ENCODE measurements at places on chromosomes 6 and 20.

- no peak for DNase-seq
Measured at GRCh38 chr6:136979206-136979605, 57.1 kb downstream of the SLC35D3 start.

- no peak for DNase-seq
Measured at GRCh38 chr20:25252686-25253421, 5.0 kb downstream of the PYGB start.

GRCh38 chr6:169365567-169366257 is 112.1 kb upstream of the THBS2 start:
- no peak for DNase-seq

GRCh38 chr6:169571123-169571962 is 130.5 kb downstream of the WDR27 start:
- DNase-seq: no peak

DNA sequence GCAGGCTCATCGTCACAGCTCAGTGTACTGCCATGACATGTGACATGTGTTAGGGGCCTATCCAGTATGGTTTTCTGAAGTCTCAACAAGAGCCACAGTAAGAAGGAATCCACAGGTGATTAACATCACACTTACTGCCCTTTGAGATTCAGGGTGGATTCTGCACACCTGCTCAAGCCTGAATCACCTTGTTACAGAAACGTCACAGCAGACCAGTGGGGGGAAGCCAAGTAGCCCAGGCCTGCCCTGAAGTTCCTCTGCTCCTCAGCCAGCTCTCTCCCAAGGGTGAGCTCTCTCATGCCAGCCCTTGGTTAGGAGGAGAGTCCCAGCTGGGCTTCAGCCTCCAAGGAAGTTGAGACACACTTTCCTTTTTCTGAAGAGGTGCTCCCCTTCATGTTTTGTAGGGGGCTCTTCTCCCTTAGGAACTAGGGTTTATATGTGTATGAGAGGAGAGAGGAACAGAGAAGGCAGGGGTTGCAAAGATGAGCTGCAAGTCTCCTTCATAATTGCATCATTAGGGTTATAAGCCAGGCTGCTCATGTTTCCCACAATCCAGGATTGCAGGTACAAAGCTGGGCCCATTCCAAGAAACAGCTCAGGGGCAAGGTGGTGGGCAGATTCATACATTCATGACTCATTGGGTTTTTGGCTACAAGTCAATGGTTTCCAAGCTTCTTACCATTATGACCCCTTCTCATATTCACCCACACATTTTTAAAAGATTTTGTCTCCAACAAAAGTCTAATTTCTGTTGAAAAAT is 11.6 kb downstream of the GSS start:
- DNase-seq: no peak

DNA sequence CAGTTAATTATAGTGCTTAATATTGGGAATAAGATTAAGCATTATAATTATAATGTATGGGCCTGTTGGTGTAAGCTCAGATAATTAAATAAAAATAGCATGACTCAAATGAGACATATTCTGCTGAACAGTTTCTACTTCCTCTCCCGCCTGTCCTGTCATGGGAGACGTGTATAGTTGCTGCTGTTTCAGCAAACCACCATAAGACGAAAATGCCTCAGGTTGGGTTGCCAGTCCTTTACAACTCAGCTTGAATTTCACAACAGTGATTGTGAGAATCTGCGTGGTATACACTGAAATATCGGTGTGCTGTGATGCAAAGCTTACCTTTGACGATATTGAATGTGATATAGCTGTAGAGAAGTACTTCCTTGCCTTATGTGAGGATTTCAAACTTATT is 99.5 kb downstream of the POPDC3 start:
- DNase-seq: no peak

DNA sequence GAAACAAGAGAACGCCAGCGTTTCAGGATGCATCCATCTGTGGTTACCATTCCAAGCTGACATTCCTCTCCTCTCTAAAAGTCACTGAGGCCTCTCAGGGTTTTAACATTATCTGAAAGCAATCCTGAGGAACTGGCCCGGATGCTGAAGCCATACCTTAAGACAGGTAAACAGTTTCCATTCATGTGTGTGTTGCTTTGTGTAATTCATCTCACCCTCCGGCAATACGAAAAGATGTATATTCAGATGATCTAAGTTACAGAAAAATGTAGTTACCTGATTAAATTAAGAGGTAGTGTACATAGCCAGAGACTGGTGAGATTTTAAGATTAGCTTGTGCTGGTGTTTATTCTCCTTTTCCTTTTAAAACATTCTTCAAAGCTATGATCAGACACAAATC is 68.4 kb upstream of the BACH2 start:
- DNase-seq: no peak

DNA sequence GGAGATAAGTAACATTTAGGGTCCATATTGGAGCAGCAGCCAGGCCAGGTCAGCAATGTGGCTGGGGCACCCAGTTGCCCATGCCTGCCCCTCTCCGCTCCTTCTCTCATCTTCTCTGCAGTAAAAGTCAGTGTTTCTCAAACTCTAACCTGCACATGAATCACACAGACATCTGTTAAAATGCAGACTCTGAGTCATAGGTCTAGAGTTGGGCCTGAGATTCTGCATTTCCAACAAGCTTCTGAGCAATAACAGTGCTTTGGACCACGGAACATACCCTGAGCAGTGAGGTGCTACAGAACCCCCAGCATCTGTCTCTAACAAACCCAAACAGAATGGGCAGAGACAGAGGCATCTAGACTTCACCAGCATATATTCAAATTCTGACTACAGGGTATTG is 10.1 kb downstream of the PHF10 start:
- no peak for DNase-seq

GRCh38 chr6:74596588-74596987 is 609.3 kb downstream of the COL12A1 start:
- DNase-seq: no peak

DNA sequence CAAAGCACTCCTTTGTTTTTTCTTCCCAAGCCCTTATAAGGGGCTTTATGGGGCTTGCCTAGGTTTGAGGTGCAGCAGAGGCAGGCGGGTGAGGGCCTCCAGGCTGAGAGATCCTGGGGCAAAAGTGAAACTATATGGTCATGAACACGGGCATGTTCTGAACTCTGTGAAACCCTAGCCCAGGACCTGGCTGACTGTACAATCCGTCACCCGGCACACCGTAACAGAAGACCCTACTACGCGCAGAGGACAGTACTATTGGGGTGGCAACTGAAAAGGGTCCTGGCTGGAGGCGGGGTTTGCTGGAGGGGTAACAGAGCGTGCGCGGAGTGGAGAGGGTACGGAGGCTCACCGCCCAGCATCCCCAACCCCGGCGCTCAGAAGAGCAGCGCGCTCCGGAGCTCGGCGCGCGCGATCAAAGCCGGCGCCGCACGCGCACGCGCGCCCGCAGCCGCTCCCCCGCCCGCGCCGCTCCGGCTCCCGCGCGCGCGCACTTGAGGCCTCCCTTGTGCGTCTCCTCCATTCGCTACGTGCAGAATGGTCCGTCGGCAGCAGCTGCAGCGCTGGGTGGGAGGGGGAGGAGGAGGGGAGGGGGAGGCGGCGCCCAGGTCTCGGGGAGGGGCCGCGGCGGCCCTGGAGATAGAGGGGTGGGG is 54.2 kb downstream of the MRPL14 start:
- peak; percentile 76 for DNase-seq

DNA sequence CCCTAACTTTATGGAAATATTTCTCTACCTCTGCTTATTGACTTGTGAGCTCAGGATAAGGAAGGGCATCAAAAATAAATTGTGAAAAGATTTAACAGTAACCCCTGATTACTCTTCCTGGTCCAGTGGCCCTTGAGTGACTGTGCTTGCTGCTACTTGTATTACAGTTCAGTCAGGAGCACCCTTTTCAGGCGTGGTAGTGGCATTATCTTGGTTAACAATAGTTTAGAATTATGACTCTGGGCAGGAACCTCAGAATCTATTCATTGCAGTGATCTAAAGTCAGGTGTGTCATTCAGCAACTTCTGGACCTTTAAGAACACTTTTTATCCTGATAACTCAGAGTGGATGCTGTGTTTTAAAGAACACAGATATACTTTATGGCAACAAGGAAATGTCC is 43.4 kb downstream of the FAM135A start:
- DNase-seq: no peak

DNA sequence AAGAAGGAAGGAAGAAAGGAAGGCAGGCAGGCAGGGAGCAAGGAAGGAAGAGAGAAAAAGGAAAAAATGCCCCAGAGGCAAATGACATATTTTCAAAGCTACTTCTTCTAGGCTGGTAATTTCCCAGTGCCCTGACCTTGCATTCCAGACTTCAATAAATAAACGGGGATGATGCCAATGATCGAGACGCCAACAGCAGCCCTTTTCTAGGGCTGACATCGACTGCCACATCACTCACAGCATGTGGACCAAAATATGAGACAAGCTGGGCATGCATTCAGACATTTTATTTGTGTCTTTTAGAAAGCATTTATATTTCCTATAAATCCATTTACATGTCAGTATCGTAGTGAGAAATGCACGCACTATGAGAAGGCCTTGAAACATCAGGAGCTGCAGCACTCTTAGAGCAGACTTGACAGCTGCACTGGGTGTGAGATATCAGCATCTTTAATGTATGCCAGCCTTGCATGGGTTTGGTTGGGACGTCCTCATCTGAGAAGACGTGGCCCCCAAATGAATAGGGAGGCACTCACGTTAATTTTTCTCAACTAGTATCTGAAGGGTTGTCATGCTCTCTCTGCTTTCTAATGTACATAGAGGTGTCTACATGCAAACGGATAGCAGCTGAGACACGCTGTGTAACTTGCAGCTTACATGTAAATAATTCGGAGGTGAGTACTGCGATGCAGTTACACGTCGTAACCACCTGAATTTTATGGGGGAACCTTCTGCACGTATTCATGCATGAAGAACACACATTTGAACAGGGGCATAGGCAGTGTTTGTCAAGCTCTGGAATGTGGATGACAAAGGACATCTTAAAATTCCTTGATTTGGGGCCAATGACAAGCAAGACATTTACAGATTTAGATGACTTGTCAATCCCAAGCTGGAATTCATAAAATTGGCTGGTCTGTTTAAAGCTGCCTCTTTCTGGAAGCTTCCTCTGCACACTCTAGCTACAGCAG is 149.1 kb upstream of the AGPAT4 start:
- no peak for DNase-seq

DNA sequence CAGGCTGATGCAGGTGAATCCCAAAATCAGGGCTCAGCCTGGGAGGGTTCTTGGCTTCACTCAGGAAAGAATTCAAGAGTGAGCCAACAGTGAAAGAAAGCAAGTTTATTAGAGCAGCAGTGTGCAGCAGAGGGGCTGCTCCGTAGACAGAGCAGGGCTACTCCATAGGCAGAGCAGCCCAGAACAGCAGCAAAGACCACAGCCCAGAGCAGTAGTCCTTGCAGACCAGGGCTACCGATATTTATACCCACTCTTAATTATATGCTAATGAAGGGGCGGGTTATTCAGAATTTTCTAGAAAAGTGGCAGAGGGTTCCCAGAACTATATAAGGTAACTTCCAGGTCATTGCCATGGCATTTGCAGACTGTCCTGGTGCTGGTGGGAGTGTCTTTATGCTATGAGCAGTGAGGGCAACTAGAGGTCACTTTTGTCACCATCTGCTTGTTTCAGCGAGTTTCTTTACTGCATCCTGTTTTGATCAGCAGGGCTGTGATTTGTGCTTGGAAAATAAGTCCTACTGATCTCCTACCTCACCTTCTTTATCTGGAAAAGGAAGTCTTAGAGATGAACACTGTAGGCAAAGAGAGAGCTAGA is 39.8 kb upstream of the PTPN1 start:
- DNase-seq: no peak

DNA sequence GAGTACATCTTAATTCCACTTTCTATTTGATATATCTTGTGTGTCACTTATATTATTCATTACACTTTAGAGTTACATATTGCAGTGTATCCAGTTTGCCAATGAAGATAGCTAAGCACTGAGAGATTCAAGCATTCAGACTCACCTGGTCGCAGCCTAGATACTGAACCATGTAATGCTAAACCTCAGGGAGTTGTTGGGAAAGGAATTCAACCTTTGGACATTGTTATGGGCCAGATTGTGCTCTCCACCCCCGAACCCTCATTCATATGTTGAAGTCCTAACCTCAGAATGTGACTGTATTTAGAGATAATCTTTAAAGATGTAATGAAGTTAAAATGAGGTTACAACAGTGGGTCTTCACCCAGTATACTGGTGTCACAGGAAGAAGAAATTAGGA is 13.8 kb upstream of the KIF16B start:
- DNase-seq: no peak

GRCh38 chr6:129685662-129686031 is 24.3 kb downstream of the ARHGAP18 start:
- DNase-seq: no peak

GRCh38 chr6:134021396-134022122 is 30.9 kb downstream of the SLC2A12 start:
- no peak for DNase-seq

DNA sequence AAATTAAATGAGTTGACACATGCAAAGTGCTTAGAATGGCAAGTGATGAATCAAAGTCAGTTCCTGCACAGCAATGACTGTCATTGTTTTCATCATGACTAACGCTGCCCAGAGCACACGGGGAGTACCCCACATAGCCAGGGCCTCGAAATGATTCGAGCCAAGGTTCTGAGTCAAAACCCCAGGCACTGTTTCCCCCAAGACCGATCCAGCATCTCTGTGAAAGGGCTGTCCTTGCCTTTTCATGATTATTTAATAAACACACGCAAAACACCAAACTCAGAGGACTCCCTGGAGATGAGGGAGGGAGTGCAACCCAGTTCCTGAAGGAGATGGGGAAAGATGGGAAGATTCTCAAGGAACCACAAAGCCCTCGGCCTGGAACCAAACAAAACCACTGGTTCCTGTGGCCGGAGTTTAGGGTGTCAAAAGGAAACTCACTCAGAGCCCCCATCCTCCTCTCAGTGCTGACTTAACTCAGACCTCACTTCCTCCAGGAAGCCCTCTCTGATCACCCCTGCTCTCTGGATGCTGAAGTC is 3.8 kb downstream of the PREX1 start:
- no peak for DNase-seq

DNA sequence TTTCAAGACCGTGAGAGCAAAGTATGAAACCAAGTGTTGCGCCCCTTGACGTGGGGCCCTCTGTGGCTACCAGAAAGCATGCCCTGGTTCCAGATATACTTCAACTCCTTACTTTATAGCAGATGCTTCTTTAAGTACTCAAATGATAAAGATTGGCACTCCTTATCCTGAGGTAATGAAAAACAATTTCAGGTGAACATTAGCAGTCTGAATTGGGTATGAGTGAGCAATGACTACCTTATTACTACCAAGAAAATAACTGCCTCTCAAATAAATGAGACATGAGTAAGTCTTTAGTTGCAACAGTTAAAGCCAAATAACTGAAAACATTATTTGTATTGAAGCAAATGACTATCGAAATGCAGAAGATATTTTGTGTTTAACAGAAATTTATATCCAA is 408.7 kb downstream of the MMUT start:
- DNase-seq: no peak

DNA sequence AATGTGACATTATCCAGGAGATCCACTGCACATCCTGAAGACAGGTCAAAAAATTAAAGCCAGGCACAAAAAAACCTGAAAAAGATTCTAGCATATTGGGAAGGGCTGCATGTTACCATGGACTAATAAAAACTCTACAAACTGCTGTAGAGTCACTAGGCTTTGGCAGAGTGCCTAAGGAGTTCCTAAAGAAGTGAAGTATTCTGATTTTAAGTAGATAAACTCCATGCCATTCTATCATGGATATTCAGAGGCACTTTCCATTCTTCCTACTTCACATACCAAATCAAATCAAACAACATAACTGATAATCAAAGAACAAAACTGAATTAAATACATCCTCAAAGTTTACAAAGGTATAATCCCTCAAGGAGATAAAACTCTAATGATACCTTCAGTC is 3.0 kb upstream of the MBOAT1 start:
- no peak for DNase-seq

GRCh38 chr20:22556565-22557056 is 27.8 kb downstream of the FOXA2 start:
- DNase-seq: no peak
